ENCODE measurements at places on chromosomes 3 and 15. TPM values are rescaled to one million over a fixed set of nuclear protein-coding genes. Genes with fewer than 3 reads are reported as not detected.

Gene GRK7
- total RNA-seq = 0.04 TPM

DNA sequence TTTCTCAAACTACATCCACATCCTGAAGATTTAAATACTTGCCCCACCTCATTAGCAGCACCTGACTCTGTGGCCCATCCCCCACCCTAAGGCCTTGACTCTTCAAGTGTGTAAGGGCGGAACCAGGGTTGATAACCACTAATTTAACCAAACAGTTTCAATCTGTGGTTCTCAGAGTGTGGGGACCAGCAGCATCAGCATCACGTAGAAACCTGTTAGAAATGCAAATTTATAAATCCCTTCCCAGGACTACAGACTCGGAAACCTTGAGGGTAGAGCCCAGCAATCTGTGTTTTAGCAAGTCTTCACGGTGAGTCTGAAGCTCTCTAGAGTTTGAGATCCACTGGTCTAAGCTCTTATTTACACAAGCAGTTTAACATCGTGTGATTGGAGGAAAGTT, 12.4 kb downstream of the GNB4 start:
- DNase-seq = no peak

Gene ANKUB1
- not detected for total RNA-seq

Gene RPL35A
- total RNA-seq = 3,120 TPM

Gene NR2F2
- 11.3 TPM for total RNA-seq

Measured in muscle of leg (tissue), 16 donors.